ENCODE measurements at places on chromosomes 6 and 20.

- DNase-seq: no peak
Observed at GRCh38 chr6:25004357-25004756, 68.6 kb upstream of the RIPOR2 start.

GRCh38 chr6:49913636-49914375, 47.5 kb upstream of the CRISP1 start:
- no peak for DNase-seq

GRCh38 chr20:50635676-50636600, 55.4 kb downstream of the RIPOR3 start:
- DNase-seq: peak; percentile 68

DNA sequence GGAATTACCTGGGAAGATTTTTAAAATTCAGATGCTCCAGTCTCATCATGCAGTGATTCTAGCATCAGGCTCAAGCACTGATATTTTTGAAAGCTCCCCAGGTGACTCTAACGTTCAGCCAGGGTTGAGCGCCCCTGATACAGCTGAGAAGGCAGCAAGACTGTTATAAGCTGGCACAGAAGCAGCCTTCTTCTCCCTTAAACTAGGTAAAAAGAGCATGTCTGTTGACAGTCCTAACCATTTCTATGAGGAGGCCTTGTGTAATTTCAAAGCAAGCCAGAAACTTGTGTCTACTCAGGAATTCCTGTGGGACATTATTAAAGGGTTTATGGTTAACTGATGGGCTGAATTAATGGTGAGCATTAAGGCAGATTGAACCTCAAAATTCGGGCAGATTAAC, 141.9 kb downstream of the PDE7B start:
- DNase-seq: no peak

DNA sequence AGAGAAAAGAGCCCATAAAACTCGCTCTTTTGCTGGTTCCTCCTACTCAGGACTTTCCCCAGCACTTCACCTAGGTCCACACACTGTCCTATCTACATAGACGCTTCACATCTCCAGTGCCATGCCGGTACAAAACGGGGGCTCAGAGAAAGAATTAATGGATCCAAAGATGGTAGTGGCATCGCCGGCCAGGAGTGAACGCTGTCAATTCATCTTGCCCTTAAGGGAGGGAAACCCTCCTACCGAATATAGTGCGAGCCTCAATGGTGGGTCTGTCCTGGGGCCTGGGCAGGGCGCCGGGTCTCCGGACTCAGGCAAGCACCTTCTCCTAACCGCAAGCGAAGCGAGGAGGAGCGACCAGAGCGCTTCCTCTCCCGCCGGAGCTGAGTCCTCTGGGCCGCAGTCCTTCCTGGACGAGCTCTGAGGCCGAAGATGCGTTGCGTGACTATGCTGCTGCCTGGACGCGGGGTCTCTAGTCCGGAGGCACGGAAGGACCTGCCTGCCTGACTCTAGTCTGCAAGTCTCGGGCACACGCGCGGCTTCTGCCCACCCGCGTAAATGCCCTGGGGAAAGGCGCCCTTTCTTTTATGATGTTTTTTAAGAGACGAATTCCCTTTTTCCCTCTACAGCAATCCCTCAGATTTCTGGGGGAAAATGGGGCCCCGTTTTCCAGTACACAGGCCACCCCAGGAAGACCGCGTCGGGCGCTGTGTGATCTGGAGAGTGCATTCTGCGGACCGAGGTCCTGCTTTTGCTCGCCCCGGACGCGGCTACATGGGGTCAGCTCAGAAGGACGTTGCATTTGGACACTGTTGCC, 100.1 kb upstream of the PRDM1 start:
- DNase-seq: no peak
